ENCODE measurements at places on chromosomes 4 and X.

DNA sequence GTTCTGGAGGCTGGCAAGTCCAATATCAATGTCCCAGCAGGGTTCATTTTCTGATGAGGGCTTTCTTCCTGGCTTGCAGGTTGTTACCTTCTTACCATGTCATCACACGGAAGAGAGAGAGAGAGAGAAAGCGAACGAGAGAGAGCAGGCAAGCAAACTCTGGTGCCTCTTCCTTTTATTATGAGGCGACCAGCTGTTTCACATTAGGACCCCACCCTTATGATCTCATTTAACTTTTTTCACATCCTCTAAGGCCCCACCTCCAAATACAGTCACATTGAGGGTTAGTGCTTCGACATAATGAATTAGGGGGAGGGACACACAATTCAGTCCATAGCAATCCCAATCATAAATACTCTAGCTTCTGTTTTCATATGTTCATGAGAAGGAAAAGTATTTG lies 10.6 kb upstream of the GPR174 start:
- DNase-seq, result no peak

- no peak for DNase-seq
These were observed 26.0 kb upstream of the NUP54 start for GRCh38 chr4:76174216-76174615.

- no peak for DNase-seq
These were observed 38.4 kb downstream of the NAP1L5 start for GRCh38 chr4:88659055-88659889.

- no peak for DNase-seq
These were observed 717.9 kb downstream of the ARAP2 start for GRCh38 chr4:35526456-35526855.

- no peak for DNase-seq
These were observed 652.1 kb downstream of the ANKRD50 start for GRCh38 chr4:124060261-124060918.

GRCh38 chr4:91064157-91064853 lies 937.1 kb downstream of the CCSER1 start:
- DNase-seq, result no peak

DNA sequence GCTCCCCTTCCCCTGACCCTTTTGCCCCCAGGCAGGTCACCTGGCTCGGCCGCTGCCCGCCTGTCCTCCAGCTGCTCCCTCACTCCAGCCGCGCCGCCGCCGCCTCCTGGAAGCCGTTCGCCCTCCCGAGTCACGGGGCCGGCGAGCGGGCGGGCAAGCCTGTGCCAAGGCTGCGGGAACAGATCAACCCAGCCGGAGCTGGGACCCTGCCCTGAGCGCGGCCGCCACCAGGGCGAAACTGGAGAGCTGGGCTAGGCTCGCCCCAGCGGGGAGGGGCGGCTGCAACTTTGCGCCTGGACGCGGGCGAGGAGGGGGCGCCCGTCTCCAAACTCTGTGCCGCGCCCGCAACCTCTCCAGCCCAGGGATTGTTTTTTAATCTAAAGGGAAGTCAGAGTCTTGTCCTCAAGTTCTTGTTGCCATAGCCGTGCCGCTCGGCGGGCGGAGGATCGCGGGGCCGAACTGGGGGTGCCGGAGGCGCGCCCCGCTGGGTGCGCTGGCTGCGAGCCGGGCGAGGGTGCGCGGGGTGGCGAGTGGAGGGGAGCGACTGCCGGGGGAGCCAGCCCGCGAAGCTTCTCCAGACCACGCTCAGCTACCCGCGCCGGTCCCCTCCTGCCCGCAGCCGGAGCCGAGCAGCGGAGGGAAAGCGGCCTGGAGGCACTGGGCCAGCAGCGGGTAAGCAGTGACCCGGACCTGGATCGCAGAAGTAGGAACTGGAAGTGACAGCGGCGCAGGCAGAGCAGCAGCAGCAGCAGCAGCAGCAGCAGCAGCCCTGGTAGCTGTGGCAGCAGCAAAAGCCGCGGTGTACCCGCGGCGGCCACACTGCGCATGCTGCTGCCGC lies 13.4 kb downstream of the ARHGEF6 start:
- DNase-seq, result no peak

DNA sequence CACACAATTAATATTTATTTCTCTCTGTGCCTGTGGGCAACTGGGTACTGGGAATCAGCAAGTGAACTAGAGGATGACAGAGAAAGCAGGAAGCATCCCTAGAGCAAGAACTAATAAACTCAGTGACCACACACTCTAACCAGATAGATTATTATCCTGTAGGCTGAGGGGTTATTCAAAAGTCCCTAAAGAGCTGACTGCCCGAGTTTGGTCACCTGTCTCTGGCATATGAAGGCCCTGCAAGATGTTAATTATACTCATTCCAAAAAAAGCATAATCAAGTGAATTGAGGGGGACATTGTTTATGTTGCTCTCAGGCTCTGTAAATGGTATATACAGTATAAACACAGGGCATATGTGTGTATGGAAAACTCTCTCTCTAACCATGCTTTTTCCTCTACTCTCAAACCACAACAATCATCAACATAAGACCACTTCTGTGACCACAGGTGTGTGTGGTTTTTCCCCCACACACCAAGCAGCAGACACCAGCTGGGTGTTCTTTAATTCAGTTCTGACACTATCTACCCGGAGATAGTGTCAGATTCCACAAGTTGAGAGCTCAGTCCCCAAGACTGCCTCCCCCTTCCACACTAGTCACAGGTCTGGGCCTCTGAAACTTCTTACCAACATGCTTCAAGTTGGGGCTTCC lies 6.2 kb upstream of the HPSE start:
- no peak for DNase-seq

- DNase-seq, result no peak
These were observed 942.3 kb upstream of the PRKX start for GRCh38 chrX:4655743-4656142.

DNA sequence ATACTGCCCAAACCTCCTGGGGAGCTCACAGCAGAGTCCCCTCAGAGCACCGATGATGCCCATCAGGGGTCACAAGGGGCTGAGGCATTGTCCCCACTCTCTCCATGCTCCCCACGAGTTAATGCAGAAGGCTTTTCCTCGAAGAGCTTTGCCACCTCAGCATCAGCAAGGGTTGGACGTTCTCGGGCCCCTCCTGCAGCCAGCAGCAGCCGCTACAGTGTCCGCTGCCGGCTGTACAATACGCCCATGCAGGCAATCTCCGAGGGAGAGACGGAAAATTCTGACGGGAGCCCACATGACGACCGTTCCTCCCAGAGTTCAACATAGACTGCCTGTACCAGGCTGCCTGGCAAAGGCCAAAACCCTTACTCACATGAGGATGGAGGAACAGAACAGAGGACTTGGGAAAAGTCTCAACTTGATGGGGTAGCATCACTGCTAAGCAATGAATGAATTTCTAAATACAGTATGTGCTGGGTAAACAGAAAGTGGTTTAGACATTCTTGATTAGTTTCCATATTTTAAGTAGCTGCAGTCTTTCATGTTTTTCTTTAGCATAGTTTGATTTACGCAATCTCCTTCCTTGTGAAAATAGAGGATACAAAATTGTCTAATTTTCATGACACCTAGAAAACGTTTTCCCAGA lies 5.0 kb upstream of the SCML1 start:
- no peak for DNase-seq

GRCh38 chrX:16075087-16075486 lies 48.3 kb upstream of the GRPR start:
- DNase-seq, result no peak

- DNase-seq, result no peak
These were observed 120.0 kb upstream of the CHRDL1 start for GRCh38 chrX:110915570-110915969.

DNA sequence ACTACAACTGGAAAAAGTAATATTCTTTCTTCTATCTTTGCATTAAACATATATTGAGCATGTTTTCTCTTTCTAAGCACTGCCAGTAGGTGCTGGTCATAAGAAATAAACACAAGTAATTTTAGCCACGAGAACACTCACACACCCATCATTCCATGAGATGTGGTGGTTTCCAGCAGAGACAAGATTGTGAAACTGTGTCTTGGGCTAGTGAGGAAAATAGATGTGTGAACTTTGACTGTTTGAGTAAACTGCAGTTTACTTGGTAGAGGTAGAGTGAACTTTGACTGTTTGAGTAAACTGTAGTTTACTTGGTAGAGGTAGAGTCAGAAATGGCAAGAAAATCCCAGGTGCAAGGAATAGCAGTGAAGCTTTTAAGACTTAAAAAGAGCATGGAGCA lies 300.9 kb upstream of the HS3ST1 start:
- no peak for DNase-seq

DNA sequence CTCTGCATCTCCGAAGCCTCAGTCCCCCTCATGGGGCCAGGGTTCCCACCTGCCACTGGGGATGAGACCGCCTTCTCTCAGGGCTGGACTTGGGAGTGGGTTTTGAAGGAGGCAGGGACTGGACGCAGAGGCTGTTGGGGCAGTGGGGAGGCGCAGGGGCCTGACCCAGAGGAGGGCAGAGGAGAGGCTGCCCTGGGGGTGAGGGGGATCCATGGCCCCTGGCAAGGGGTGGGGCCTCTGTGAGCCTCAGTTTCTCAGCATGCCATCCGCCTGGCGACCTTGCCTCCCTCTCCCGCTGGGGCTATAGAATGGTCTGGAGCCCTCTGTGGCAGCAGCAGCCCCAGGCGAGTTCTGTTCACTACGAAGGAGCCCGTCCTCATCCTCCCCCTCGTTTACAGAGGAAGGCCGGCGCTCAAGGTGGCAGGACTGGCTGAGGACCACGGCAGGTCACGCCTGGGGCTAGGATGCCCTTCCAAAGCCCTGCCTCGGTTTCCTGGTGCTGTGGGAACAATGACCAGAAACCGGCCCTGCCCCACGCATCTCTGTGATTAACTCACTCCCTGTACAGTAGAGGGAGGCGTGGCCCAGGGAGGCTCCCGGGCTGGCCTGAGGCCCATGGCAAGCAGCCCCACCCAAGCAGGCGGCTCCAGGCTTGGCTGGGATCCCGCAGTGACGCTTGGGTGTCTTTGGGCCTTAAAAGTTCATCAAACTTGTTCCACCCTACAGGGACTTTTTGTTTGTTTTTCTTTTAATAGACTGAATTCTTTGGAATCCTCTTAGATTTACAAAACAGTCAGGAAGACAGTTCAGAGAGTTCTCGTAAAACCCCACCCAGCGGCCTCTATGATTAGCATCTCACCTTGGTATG lies 16.0 kb upstream of the SH3TC1 start:
- no peak for DNase-seq

DNA sequence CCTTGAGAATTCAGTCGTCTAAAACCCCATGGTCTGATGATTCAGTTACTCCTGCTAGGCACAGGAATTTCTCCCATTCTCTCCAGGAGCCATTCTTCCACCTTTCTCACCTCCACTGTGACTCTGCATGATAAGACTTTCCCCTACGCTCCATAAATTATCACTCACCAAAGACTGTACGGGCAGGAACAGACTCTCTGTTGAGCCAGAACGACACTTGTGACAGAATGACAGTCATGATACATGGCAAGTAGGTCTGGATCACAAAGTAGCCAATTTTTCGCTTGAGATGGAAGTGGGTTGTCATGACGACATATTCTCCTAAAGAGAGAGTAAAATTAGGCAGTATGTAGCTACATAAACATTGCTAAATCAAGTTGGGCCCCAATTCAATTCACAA lies 59.1 kb upstream of the MAGEA10 start:
- no peak for DNase-seq

GRCh38 chrX:130575831-130576389 lies 174.1 kb downstream of the RBMX2 start:
- DNase-seq, result no peak

DNA sequence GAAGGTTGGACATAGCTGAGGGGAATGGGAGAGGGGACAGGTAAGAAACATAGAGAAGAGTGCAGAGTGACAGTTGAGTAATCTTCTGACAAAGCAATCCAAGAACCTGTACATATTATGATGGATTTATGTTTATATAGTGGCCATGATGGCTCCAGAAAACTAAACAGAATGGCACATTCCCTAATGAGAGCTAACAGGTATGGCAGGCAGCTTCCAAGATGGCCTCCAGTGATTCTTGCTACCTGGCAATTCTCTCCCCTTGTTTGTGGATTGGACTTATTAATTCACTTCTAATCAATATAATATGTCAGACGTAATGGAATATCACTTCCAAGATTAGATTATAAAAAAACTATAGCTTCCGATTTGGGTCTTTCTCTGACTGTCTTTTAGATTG lies 359.5 kb downstream of the DTHD1 start:
- DNase-seq, result no peak

DNA sequence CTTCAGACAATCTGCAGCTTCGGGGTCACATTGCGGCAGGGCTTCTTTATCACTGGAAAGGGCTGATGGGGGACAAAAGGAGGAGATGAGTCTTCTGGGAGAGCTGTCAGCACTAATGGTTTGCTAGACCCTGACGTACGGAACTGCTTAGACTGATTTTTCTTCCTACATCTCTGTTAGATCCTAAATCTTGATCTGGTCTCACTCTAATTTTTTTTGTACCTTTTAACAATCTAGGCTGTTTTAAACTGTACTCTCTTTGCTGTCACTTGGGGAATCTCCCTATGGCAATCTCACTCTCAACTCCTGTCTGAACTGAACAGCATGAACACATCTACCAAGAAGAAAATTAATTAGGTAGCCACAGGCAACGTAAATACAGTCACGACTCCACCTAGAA lies 120.1 kb downstream of the SNCA start:
- no peak for DNase-seq

- DNase-seq, result no peak
These were observed 46.5 kb downstream of the MAGEA1 start for GRCh38 chrX:153225438-153226098.

GRCh38 chrX:126481916-126482315 lies 70.7 kb downstream of the DCAF12L1 start:
- no peak for DNase-seq

DNA sequence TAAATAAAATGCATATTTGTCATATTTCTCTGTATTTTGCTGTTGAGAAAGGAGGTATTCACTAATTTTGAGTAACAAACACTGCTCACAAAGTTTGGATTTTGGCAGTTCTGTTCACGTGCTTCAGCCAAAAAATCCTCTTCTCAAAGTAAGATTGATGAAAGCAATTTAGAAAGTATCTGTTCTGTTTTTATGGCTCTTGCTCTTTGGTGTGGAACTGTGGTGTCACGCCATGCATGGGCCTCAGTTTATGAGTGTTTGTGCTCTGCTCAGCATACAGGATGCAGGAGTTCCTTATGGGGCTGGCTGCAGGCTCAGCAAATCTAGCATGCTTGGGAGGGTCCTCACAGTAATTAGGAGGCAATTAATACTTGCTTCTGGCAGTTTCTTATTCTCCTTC lies 3.3 kb downstream of the HTT start:
- no peak for DNase-seq

GRCh38 chrX:3598709-3599108 lies 114.7 kb downstream of the PRKX start:
- DNase-seq, result no peak

- no peak for DNase-seq
These were observed 27.1 kb upstream of the ALB start for GRCh38 chr4:73376976-73377375.

DNA sequence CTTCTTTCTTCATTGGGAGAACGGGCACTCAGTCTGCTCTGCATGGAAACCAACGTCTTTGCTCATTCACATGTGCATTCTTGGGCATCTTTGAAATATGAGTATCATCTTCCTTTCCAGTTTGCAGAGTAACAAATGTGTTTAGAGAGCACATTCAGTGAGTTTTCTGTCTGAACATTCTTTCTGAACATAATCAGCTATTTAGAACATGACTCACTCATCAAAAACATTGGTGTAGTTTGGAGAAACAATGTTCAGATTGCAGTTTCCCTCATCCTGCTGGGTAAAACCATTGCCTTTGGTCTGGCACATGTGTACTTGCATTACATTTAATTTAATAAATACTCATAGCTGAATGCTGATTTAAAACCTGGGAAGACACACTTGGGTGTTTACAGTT lies 81.5 kb upstream of the F9 start:
- no peak for DNase-seq
